Endodermal cell (in vitro differentiated cells): ENCODE measurements at places on chromosomes 12 and 14. TPM values are rescaled to one million over a fixed set of nuclear protein-coding genes. Genes with fewer than 3 reads are reported as not detected.

DNA sequence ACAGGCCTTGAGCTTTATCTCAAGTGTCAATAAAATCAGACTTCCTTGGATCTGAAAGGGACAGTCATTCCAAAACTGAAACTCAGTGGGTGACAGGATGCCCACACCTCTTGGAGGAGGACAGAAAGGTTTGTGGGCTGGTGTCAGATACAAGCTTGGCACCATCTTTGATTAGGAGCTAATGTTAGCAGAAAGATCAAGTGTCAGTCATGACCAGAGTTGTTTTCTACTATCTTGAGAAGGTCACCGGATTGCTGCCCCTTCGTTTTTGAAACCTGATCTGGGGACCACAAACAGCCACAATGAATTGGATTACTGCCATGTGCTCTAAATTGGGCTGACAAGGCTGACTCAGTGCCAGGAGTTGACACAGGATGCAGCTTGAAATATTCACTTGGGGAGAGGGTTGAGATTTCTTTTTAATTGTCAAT lies 88.3 kb downstream of the OTOGL start:
- H3K4me1 ChIP-seq, result no peaks in the 10 kb centered on the region
- no peaks in the 10 kb centered on the region for H3K27me3 ChIP-seq
- DNase-seq, result no peak
- no peaks in the 10 kb centered on the region for H3K36me3 ChIP-seq
- H3K4me3 ChIP-seq, result no peak overlapping the region

The ANAPC7 gene
- total RNA-seq, result 86.0 and 86.7 TPM in 2 replicates

The OTOGL gene
- total RNA-seq, result 2.4 and 2.7 TPM in 2 replicates

- no peaks in the 10 kb centered on the region for H3K4me1 ChIP-seq
- H3K27ac ChIP-seq, result no peak within 1 kb of the TSS
- H3K4me3 ChIP-seq, result no peak within 1 kb of the TSS
- DNase-seq, result no peak
- H3K27me3 ChIP-seq, result no peaks in the 10 kb centered on the region
Measured at GRCh38 chr12:14961466-14962152, at the start of gene ARHGDIB. TSS of gene ARHGDIB (minus strand) at chr12:14961601. CDS start at chr12:14950712, 10,889 bp downstream.

GRCh38 chr12:65776994-65777393 lies 47.3 kb upstream of the HMGA2 start:
- peaks cover 4% of the 10 kb centered on the region for H3K4me1 ChIP-seq
- H3K27me3 ChIP-seq, result no peaks in the 10 kb centered on the region
- H3K27ac ChIP-seq, result no peak overlapping the region
- DNase-seq, result no peak
- H3K4me3 ChIP-seq, result no peak overlapping the region
- no peaks in the 10 kb centered on the region for H3K36me3 ChIP-seq
